Activated CD4-positive, alpha-beta memory T cell treated with anti-CD3 and anti-CD28 coated beads, Interleukin-2, amount 10 ng/mL, durations not matched to agents 7 days and 5 days (primary cell): ENCODE measurements at places on chromosomes 1 and 21. TPM values are rescaled to one million over a fixed set of nuclear protein-coding genes. Genes with fewer than 3 reads are reported as not detected.

Gene TMPRSS3
- 24.8 TPM for total RNA-seq

Gene ZNF697
- total RNA-seq: 0.13 TPM

Gene STMN1
- 610 TPM for total RNA-seq

Gene HCRTR1
- not detected for total RNA-seq

Gene FGR
- not detected for total RNA-seq

Gene GLIS1
- not detected for total RNA-seq

Gene LRRC7
- total RNA-seq: not detected

Gene DCAF6
- 26.4 TPM for total RNA-seq

Gene OR10K1
- not detected for total RNA-seq

Gene BRINP3
- total RNA-seq: not detected

Gene C1orf21
- total RNA-seq: 7.7 TPM

Gene GUCA2A
- not detected for total RNA-seq

Gene NBL1
- 25.4 TPM for total RNA-seq

Gene PTCH2
- total RNA-seq: 0.58 TPM

Gene SUCO
- 27.3 TPM for total RNA-seq

Gene EXOC8
- total RNA-seq: 22.7 TPM

Gene CEPT1
- total RNA-seq: 31.0 TPM

Gene LENEP
- total RNA-seq: 1.2 TPM

Gene IFFO2
- total RNA-seq: 19.9 TPM

Gene IL20
- total RNA-seq: not detected

Gene SLC30A2
- total RNA-seq: not detected

Gene IFI44L
- 430 TPM for total RNA-seq

Gene OR11L1
- not detected for total RNA-seq

Gene CREG1
- 19.5 TPM for total RNA-seq

Gene PRELP
- not detected for total RNA-seq

Gene HES3
- not detected for total RNA-seq

Gene SEC22B
- 23.1 TPM for total RNA-seq

Gene CCDC24
- 2.2 TPM for total RNA-seq
